Activated CD4-positive, alpha-beta T cell treated with anti-CD3 and anti-CD28 coated beads, Interleukin-10, Interleukin-2, amounts not matched to agents 100 ng/mL and 50 ng/mL, durations not matched to agents 16 hours and 8 hours (primary cell): ENCODE measurements at places on chromosomes 4 and X.

DNA sequence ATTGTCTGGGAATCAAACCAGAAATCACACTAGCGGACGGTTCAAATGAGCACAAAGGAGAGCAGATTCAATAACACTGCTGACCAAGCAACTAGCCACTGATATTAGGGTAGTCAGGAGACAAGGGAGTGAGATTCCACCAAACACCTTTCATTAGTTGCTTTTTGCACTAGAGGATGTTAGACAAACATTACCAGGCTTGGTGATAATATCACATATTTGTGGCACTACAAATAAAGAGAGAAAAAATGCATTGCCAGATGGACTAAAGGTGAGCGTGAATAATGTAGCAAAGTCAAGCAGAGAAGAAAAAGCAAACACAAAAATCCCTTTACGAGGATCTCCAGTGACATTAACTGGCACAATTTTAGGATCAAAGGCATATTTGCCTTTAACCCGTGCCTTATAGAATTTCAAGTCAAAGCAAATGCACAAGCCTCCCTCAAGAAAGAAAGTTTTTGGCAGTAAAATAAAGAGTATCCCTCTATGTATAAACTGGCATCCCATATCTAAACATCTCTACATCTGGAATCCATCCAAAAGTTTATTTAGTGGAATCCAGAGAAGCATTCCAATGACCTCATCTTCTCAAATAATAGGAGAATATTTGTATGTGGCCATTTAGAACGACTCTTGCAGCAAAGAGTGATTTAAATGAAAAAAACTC, 290.9 kb downstream of the KCTD8 start:
- no peak for DNase-seq

DNA sequence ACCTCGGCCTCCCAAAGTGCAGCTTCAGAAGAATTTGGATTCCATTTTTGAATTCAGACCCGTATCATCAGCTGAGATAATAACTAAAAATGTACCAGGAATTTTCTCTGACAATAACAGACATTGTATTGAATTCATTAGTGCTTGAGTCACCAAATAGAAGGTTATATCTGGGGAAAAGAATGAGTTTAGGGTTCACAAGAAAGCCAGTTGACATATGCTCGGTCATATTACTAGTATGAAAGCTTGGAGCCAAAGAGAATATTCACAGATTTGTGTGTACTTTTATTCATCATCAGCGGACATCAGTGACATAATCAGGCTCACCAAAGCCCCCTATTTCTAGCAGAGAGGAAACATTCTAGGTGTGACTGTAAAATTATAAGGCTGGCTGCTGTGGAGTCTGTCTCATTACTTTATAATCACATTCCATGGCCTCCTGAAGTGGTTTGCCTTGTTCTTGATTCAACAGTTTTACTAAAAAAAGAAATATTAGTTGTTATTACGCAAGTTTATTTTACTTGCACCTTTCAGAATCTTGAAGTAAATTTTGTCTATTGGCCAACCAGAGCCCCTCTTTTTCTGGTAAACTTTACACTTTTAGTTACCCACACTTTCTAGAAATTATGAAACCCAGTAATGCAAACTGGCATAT, 14.6 kb upstream of the DCTD start:
- DNase-seq = no peak

DNA sequence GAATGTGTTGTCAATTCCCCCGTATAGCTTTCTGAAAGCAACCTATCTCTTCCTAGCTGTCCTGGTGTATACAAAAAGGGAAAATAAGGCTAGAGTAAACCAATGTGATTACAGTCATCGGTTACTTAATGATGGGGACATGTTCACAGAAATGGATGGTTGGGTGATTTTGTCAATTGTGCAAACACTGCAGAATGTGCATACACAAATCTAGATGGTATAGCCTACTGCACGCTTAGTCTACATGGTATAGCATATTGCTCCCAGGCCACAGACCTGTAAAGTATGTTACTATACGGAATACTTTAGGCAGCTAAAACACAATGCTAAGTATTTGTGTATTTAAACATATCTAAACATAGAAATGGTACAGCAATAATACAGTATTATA, 5.1 kb downstream of the DTHD1 start:
- no peak for DNase-seq

GRCh38 chrX:68428431-68428830, 4.9 kb downstream of the OPHN1 start:
- no peak for DNase-seq

DNA sequence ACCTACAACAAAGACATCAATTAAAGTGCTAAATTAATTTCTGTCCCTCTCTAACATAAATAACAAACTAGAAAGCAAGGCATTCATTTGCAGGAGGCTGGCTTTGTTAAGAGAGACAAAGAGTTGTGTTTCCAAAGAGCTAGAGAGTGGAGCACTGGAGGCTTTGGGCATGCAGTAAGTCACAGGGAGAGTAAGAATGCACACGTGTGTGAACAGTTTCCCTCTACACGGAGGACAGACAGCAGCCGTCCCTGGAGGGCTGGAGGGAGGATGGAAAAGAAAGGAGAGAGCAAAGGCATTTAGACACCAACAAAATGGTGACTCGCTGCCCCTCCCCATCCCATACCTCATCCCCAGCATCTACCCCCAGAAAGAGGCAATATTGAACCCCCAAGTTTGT, 20.4 kb upstream of the DCHS2 start:
- no peak for DNase-seq

DNA sequence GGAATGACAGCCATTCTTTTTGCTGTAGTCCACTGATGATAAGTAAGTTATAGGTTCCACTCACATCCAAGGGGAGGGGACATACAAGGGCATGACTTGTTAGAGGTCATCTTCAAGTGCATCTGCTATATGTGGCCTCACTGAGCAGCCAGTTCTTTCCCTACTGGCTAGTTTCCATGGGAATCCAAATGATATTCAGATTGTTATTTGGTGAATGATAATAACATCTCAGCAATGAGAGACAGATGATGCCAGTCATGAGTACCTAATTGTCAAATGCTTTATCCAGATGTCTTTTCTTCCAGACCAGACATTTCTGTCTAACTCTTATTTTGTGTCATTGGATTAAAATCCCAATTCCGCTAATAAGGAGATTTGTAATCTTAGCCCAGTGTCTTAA, 460.4 kb upstream of the BOD1L1 start:
- DNase-seq = no peak

DNA sequence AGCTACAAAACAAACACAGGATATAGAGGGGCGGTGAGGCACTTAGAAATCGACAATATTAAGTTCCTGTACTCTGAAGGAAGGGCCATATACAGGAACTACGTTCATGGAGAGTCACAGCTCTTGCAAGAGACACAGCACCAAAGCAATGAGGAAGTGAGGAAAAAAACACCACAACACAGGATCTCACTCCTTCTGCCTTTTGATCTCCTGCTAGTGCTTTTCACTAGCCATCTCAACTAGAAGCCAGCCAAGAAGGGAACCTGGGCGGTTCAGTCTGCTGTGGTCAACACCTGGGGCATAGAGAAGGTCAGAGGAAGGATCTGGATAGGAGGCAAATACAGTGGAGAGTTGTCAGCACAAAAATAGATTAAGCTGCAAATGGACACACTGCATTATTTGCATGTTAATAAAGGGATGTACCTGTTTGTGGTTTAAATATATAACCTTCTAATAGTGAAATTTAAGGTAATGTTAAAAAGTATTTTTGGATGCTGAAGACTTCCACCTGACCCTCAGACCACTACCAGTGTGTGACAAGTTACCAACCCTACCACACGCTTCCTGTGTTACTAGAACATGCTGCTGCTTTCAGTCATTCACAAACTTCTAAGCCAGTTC, 104.6 kb downstream of the DTHD1 start:
- DNase-seq = peak; percentile 64

- DNase-seq = no peak
These were observed 27.4 kb downstream of the GK start for GRCh38 chrX:30680618-30681017.

DNA sequence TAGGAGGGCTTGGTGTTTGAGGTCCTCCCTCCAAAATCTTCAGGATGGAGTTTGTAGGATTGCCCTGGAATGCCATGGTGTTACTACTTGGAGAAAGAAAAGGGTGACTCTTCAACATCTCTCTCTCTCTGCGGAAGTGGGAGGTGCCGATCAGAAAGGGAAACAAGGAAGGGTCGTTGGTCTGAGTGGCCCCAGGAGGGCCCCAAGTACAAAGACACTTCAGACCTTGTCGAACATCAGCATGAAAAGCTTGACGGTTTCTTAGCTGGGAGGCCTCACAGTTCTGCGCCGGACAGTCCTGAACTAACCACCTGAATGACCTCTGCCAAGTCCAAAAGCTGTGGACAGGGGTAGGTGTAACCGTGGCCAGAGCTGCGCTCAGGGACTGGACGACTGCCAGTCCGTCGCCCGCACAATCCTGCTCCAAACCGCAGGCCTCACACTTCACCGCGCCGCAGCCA, 646 bp upstream of the GSX2 start:
- DNase-seq = no peak

DNA sequence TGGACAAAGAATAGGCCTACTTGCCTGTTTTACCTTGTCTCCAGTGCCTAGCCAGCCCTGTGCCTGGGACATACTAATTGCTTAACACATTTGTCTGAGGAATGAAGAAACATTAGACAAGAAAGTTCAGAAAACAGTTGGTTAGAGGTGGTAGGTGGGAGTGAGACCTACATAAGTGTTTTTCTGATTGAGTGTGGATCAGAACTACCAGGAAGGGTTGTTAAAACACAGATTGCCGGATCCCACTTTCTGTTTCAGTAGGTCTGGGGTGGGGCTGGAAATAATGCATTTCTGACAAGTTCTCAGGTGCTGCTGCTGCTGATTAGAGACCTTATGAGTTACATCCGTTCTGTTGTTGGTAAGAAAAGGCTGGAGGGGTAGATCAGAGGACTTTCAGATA, 5.7 kb upstream of the JADE1 start:
- DNase-seq = peak; percentile 75

GRCh38 chr4:26076000-26076587, 162.1 kb downstream of the SMIM20 start:
- peak; percentile 90 for DNase-seq
